Adrenal gland (tissue), 19 donors: ENCODE measurements at places on chromosomes 11 and 22. TPM values are rescaled to one million over a fixed set of nuclear protein-coding genes. Genes with fewer than 3 reads are reported as not detected.
A peak's percentile ranks its signal among the peaks of the same experiment; 100 is the strongest.

DNA sequence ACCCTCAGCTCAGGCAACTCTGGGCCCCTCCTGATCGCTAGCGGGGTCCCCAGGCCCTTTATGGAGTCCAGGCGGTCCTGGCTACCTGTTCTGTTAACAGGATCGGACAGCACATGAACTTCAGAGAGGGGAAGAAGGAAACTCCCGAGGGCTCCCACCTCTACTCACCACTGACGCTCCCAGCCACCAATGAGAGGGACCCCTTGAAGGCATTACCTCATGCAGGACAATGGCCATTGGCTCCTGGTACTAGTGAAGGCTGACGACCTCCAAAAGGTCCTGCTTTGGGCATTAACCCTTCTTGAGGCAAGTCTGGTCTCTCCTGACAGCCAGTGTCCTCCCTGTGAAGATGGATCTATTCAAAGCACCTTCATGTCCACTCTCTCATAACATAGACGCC is 71.5 kb upstream of the LMO1 start:
- no peak for DNase-seq

DNA sequence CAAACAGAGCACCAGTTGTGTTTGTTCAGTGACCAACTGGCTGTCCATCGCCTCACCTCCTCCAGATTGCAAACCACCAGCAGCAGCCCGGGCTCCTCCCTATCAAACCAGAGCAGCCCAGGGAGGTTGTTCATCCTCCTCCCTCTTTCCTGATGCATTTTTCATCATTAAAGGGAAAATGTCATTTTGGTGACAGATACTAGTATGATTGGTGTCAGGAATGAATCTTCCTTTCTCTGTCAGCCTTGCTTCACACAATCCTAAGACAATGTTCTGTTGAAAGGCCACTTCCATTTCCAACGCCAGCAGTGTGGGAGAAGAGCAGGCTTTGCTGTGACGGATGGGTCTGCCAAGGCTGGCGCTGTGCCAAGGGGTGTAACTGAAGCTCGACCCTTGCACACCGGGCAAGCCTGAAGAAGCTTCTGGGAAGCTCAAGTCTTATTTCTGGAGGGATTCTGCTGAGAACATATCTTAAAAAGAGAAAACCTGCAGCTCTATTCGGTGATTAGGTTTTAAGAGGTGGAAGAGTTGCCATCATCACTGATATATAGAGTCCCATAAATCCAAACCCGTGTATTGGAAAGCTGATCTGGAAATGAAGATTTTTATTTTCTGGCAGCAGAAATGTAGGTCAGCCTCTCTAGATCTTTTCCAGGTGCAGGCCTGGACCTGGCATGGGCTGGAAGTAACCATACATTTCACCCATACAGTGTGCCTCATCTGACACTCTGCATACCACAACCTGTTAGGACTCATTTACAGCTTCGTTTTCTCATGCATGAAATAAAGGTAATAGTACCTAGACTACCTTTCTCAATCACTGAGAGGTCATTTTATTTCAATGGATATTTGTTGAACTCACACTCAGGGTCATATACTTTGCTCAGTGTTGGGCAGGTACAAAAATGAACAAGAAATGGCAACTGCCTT is 524.5 kb downstream of the NTM start:
- no peak for DNase-seq

- no peak for DNase-seq
These were observed 37.1 kb upstream of the CRYBB3 start for GRCh38 chr22:25162561-25162960.

- DNase-seq: peak; percentile 6
These were observed 14.7 kb downstream of the TTLL12 start for GRCh38 chr22:43172191-43172590.

GRCh38 chr11:65822776-65823528 is 10.8 kb upstream of the SNX32 start:
- DNase-seq: no peak

The SMTNL1 gene
- total RNA-seq: not detected

- DNase-seq: no peak
These were observed 24.4 kb upstream of the PSMA1 start for GRCh38 chr11:14544611-14545010.

The EHD1 gene
- 90.4 TPM for total RNA-seq

The NRXN2 gene
- 4.2 TPM for total RNA-seq

GRCh38 chr11:119845756-119846155 is 116.8 kb upstream of the NECTIN1 start:
- DNase-seq: no peak

The SYT9 gene
- 3.5 TPM for total RNA-seq

The PAX6 gene
- total RNA-seq: not detected

GRCh38 chr11:93652161-93652597 is 9.3 kb upstream of the CEP295 start:
- DNase-seq: no peak

The OR56A1 gene
- not detected for total RNA-seq

- no peak for DNase-seq
These were observed 48.1 kb upstream of the TOP3B start for GRCh38 chr22:22030493-22031182.

The MFRP gene
- not detected for total RNA-seq

The IRF7 gene
- 14.3 TPM for total RNA-seq

DNA sequence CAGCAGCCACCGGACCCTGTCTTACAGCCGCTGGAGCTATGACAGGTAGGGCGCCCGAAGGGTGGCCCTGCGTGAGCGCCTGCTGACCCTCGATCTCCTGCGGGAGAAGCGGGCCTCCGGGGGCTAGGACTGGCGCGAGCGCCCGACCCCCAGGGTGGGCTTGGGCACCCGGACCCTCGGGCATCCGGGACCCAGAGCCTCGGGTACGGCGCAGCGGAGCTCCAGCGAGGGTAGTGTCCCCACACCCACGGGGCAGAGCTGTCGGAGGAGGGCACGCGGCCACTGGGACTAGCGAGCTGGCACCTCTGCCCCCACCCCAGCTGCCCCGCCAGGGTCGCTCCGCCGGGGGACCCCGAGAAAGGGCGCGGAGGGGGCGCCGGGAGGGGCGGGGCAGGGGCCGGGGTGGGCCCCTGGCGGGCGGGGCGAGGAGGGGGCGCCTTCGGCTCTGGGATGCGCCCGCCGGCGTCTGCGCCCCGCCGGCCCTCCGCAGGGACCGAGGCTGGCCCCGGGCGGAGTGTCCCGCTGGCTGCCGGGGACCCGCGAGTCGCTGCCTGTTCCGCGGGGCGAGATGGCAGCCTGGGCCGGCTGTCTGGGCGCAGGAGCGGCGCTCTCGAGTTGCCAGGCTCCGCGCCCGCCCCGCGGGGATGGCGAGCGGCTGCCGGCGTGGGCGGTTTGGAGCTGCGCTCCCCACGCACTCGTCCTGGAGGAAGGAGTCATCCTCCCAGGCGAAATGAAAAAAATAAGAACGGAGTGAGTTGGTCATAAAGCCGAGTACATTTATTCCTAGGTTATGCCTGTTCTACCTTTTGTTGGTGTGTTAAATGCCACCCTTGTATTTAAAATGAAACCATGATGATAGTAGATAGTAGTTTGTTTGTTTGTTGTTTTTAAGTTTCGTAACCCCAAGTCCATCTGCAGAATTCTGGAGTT is 32.4 kb downstream of the EIF3F start:
- peak; percentile 36 for DNase-seq

DNA sequence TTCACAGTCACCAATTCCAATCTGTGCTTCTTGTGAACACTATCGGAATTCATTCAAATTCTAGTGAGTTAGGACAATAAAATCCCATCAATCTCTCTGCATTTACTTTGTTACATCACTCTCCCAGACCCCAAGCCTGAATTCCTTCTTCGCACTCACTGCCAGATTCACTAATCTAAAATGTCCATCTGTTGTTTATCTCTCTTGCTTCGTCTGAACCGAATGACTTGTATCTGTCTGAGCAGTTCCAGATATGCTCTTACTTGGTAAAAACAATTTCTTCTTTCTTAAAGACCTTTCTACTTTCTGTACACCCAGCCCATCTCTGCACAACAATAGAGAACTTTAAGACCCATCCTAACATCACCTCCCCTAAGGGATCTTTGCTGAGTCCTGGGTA is 7.0 kb downstream of the MMP10 start:
- no peak for DNase-seq

The MPEG1 gene
- total RNA-seq: 40.1 TPM

DNA sequence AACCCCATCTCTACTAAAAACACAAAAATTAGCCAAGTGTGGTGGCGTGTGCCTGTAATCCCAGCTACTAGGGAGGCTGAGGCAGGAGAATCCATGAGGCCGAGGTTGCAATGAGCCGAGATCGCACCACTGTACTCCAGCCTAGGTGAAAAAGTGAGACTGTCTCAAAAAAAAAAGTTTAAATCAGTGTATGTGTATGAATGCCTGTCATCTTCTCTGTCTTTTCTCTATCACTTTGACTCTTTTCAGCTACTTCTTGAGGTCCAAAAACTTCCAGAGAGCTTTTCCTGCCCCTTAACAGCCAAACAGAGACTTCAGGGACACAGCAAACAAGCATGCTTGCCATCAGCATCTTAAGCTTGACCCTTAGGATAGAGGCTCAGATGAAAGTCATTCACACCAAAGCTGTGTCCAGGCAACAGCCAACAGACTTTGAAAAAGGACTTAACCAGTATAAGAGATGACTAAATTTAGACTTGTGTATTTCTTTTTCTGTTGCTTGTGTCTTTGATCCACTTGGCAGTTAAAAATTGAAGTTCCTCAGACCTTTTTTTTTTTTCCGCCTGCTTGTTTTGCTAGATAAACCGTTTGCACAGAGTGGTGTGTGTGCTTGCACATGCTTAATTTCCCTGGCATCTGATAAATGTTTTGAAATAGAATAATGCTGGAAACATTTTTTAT is 151.9 kb downstream of the DBX1 start:
- DNase-seq: no peak

DNA sequence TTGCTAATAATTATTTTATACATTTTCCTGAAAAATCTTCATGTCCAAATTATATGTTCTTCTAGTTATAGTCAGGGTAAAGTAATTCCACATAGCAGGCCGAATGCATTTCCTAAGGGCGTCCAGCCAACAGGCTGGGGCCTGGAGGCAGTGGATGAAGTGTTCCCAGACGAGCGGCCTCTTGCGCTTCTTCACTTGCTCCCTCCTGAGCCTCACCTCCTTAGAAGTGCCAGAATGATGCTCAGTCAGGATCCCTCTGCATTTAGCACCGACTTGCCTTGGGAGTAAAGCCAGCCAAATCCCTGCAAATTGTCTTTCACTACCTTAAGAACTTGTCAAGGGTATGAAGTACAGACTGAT is 1.5 kb downstream of the OLFML1 start:
- no peak for DNase-seq

- no peak for DNase-seq
These were observed 384.7 kb downstream of the DCDC1 start for GRCh38 chr11:30984827-30985226.

DNA sequence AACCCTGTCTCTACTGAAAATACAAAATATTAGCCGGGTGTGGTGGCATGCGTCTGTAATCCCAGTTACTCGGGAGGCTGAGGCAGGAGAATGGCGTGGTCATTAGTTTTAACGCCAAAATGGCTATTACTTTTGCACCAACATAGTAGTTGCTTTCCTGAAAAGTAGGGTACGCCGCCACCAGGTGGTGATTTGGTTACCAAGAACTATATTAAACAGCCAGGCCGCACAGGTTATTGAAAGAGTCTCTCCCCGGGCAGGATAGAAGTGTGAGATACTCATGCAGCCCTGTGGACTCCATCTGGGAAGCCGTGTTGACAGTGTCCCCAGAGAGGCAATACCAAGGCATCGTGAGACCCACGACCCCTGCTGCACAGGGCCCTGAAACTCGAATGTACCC is 24.6 kb upstream of the LRRC32 start:
- DNase-seq: no peak

The LDHAL6A gene
- not detected for total RNA-seq

- DNase-seq: no peak
These were observed at the start of gene EHF for GRCh38 chr11:34620820-34621792. TSS of gene EHF (plus strand) at chr11:34621093. CDS start at chr11:34642631, 21,538 bp downstream.

DNA sequence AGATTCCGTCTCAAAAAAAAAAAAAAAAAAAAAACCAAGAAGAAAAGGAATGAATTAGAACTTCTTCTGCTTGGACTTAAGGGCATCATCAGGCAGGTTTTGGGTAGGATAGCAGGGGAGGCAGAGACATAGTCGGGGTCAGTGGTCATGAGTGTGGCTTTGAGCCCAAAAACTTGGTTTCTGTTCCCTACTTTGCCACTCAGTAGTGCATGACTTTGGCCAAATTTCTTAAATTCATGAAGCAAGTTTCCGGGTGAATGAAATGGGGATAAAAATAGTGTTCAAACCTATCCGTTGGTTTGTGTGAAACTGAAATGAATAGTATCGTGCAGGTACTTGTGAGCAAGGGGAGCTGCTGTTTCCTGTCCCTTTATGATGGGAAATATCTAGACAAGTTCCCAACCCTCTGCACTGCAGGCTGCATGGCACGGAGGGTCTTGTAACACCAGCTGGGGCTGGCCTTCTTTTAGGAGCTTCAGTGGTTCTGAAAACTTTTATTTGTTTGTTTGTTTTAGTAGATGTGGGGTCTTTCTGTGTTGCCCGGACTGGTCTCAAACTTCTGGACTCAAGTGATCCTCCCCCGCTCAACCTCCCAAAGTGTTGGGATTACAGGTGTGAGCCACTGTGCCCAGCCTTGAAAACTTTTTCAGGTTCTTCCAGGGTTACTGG is 18.4 kb downstream of the NEAT1 start:
- DNase-seq: peak; percentile 53

The TMPRSS5 gene
- total RNA-seq: 0.45 TPM

DNA sequence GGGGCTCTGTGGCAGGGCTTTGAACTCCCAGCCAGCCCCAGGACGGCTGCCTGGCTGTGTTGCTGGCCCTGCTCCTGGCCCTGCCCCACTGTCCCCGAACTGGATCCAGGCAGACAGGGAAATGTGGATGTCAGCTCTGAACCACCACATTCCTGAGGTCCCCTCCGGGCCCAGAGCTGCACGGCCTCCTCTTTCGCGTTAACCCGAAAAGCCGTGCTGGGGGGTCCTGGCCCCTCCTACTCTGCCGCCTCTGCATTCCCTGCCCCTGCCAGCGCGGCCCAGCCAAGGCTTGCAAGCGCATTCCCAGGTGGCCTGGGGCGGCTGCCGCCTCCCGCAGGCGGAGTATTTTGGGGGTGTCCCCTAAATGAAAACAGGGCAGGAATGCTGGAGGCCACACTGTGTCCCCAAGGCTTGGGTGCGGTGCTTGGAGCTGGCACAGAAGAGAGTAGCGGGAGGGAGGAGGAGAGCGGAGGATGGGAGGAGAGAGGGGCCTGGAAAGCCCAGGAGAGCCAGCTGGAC is 5.4 kb downstream of the LINC01488 start:
- DNase-seq: no peak

DNA sequence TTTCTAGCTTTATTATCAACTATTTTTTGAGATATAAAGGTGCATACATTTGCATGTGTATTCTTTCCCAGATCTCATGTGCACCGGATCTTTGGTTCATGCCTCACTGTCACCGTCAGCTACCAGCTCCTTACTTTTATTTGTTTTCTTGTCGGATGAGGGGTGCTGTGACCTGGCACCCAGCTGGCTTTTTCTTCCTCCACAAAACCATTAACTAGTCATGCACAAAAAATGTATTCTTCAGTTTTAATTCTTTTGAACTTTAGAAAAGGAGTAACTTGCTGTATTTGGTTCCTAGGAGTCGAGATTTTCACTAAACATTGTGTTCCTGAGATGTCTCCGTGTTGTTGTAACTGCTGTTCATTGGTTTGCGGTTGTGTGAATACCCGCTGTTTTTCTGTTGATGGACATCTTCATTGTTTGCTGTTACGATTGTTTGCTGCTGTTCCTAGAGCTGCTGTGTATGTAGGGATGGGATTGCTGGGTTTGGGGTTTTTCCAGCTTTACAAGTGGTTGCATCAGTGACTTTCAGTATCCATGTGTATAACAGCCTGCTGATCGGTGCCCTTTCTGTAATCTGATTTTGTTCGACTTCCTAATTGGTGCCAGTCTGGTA is 39.4 kb downstream of the MOV10L1 start:
- DNase-seq: no peak
